ENCODE measurements at places on chromosomes 5 and 9.
A peak's percentile ranks its signal among the peaks of the same experiment; 100 is the strongest.

- no peak for DNase-seq
Observed at GRCh38 chr9:29966247-29966646, 2393.0 kb upstream of the C9orf72 start.

GRCh38 chr5:87252283-87252605 lies 15.4 kb upstream of the RASA1 start:
- DNase-seq = no peak

DNA sequence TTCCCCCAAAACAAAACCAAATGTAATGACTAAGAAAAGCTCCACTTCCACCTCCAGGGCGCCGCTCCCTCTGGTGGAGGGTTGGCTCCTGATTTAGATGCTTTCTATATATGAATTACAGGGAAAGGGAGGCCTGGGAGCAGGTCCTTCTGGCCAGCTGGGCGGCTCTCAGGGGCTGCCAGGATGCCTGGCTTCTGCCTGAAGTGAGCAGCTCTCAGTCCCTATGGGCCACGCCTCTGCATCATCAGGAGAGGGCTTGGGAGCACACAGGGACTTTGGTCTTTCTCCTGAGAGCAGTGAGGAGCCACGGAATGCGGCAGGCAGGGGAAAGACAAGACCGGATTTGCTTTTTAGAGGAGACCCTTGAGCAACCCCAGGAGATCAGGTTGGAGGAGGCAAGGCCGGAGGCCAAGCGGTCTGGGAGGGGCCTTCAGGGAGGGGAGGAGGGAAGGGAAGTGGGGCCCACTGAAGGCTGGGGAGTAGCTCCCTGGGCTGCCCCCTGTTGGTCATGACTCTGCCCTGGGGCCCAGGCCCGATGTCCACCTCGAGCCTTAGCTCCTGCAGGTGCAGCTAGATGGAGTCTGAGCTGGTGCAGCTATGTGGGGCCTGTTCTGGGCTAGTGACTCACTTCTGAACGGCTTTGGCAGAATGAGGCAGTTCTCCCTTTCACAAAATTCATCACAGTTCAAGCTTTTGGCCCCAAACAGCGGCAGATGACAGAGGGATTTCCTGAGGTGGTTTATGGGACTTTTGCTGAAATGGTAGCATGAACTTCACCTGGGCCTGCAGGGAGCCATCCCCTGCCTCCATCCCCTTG lies 11.3 kb upstream of the GRHPR start:
- DNase-seq = peak; percentile 28

DNA sequence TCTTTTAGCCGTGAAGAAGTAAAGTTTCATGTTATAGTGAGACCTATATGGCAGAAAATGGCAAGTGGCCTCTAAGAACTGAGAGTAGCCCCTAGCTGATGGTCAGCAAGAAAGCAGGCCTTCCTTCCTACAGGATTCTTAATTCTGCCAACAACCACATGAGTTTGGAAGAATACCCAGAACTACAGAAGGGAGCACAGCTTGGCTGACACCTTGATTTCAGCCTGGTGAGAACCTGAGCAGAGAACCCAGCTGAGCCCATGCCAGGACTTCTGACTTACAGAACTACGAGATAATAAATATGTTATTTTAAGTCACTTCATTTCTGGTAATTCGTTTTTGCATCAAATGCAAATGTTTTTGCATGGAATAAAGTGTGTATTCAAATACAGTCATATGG lies 5.9 kb upstream of the FBXL17 start:
- DNase-seq = no peak

- DNase-seq = no peak
Observed at GRCh38 chr5:174436750-174437149, 287.6 kb upstream of the MSX2 start.

GRCh38 chr9:25418974-25419373 lies 259.3 kb downstream of the TUSC1 start:
- no peak for DNase-seq

- no peak for DNase-seq
Observed at GRCh38 chr5:168580227-168580508, 1.0 kb upstream of the PANK3 start.

- peak; percentile 66 for DNase-seq
Observed at GRCh38 chr5:38758774-38759600, 86.8 kb upstream of the OSMR start.

- peak; percentile 52 for DNase-seq
Observed at GRCh38 chr5:10565785-10566542, 2.1 kb downstream of the ANKRD33B start.

DNA sequence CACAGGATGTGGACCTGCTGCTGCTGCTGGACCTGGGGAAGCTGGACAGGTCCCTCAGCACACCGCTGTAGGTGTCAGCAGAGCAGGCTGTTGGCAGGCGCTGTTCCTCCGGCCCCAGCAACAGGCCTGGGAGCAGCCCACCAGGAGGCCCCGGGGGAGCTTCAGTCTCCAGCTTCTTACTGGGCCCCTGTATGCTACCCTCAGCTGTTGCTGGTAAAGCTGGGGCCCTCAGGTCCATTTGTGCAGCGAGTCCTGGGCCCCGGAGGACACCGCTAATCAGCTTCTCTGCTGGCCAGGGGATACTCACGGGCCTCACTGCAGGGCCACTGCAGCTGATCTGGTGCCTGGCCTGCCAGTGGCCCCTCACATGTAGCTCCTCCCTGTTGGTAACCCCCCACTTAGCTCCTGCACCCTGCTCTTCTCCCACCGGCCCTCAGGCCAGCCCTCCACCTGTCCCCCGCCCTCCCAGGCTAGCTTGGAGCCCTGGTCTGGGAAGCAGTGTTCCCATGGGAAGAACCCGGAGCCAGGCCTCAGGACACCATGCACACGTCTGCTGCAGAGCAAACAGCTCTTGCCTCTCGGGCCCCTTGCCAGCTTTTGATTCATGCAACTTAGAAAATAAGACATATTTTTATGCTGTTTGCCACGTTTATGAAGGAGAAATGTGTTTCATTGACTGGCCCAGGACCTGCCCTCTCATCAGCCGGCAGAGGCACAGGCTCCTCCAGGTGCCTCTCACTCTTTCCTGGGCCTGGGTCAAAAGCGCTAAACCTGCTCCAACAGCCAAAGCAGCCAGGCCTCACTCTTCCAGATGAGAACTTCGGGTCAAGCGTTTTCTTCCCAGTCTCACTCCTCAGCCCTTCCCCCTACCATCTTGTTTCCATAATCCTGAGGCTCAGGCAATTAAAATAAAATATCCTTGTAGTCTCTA lies 61.0 kb upstream of the ADAMTS2 start:
- peak; percentile 73 for DNase-seq

GRCh38 chr5:173595841-173596240 lies 20.6 kb downstream of the BOD1 start:
- no peak for DNase-seq

- no peak for DNase-seq
Observed at GRCh38 chr5:81136557-81136956, 96.6 kb upstream of the CKMT2 start.

DNA sequence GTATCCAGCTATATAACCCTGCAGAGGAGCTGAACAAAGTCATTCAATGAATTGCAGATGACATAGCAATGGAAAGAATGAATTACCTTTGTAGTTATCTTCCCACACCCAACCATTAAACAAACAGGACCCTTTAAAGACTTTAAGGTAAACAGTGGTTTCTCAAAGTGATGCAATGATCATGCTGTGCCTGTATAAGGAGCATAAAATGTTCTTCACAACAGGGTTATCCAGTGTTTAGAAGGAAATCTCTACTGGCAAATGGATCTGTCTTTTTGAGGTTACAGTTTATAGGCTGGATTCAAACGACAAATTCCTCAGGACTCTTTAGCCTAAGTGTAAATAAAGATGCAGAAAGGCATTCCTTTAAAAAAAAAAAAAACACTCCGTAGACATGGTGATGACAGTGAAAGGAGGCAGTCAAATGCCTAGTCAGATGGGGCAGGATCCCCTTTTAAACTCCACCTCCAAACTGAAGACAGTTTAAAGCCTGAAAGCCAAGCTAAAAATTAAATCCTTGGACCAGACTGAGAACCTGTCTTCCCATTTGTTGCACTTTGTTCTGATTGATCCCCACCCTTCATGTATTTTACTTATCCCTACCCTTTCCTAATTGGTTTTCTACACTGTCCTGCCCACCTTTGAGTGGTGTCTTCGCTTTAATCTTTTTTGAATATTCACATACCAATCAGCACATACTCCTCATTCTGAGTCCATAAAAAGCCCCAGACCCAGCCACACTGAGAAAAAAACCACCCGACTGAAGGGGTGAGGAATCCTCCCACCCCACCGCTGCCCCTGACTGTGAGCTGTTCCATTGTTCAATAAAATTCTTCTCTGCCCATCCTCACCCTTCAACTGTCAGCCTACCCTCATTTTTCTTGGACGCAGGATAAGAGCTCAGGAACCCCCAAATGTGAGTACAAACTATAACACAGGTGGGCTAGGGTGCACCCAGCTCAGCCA lies 761.3 kb upstream of the DMAC1 start:
- DNase-seq = no peak

- no peak for DNase-seq
Observed at GRCh38 chr5:152389208-152389849, 15.8 kb downstream of the NMUR2 start.

GRCh38 chr9:14006386-14007187 lies 307.4 kb downstream of the NFIB start:
- no peak for DNase-seq

- DNase-seq = no peak
Observed at GRCh38 chr9:129352146-129352865, 174.2 kb upstream of the IER5L start.

DNA sequence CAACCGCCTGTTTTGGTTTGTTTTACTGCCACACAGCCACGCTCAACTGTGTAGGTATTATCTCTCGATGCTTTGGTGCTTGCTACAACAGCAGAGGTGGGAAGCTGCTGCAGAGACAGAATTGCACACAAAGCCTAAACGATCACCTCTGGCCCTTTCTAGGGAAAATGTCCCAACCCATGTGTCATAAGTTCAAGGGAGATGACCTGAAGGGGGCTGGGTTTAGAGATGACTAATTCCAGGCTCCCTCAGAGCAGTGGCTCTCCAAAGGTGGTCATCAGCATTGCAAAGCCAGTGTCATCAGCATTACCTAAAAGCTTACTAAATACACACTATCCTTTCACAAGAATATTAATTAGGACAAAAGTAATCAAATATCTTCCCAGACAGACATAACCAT lies 10.9 kb downstream of the ZNF622 start:
- DNase-seq = no peak

GRCh38 chr9:72382405-72382804 lies 17.4 kb upstream of the ZFAND5 start:
- DNase-seq = no peak

All from foreskin fibroblast (primary cell).